ENCODE measurements at places on chromosomes 11 and 22.
A peak's percentile ranks its signal among the peaks of the same experiment; 100 is the strongest.

DNA sequence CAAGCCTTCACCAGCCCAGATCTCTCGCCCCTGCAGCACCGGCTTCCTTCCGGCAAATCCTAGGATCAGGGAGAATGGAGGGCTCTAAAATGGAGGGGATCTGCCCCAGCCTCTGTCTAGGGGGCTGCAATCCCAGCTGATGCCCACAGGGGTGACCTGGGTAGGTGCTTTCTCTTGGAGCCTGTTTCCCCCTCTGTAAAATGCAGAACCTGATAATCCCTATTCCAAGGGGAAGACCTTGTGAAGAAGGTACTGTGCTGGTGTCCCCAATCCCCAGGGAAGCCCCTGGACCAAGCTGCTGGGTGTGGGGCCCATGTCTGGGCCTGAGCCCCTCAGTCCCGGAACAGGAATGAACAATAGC is 2.8 kb downstream of the EMID1 start:
- DNase-seq, result no peak

DNA sequence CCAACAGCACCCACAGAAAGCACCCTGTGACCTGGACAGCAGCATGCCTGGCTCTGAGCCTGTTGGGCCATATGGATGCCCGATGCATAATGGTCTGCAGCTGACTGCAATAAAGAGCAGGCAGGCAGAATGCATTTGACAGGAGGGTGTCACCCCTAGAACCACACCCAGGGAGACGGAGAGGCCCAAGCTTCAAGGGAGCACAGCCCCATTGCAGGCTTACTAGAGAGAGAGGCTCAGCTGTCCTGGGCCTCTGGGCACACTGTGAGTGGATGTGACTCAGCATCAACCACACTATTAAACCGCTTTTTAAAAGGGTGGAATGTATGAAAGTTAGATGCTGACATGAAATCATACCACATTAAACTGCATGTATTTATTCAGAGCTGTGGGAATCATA is 365.3 kb downstream of the CTTN start:
- DNase-seq, result no peak

DNA sequence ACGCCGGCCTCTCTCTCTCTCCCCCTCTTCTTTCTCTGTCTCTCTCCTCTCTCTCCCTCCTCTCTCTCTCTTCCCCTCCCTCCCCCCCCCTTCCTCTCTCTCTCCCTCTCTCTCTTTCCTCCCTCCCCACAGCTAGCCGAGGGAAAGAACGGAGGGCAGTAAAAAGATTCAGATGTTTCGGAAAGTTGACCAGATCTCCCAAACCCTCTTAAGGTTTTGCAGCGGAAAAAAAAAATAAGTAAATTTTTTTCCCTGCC is 195 bp upstream of the ALX4 start:
- DNase-seq, result no peak

- DNase-seq, result no peak
These were observed 65.5 kb upstream of the ARFGAP3 start for GRCh38 chr22:42922374-42923191.

GRCh38 chr11:35978183-35978582 is 34.3 kb downstream of the LDLRAD3 start:
- DNase-seq, result no peak

GRCh38 chr11:113384551-113384950 is 3.0 kb upstream of the ANKK1 start:
- DNase-seq, result no peak

- no peak for DNase-seq
These were observed 45.0 kb upstream of the MPPED2 start for GRCh38 chr11:30631148-30631547.

DNA sequence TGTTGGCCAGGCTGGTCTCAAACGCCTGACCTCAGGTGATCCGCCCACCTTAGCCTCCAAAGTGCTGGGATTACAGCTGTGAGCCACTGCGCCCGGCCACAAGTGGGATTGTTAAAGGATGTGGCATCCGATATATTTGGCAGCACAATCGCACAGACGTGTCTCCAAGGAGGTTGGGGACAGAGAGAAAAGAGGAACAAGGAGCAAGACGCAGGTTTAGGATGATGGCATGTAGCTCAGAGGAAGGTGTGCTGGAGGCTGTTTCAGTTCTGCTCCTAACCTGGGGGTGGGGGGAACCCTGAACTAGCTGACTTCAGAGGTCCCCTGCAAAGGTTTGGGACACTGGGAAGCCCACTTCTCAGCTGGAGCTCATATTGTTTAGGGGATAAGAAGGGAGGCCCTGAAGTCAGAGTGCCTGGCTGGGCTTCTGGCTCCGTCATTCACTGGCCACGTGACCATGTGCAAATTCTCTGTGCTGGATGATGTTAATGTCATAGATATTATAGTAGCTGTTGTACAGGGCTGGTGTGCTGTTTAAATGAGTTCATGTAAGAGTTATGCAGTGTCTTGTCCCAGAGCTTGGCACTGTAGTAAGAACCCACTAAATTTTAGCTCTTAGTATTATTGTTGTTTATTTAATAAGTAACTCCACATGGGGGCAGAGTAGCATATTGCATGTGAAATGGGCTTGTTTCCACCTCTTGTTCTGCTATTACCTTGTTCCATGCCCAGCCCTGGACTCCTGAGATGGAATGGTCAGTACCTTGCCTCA is 129.7 kb downstream of the ST3GAL4 start:
- no peak for DNase-seq

- DNase-seq, result no peak
These were observed 124.3 kb upstream of the TTC12 start for GRCh38 chr11:113189909-113190667.

DNA sequence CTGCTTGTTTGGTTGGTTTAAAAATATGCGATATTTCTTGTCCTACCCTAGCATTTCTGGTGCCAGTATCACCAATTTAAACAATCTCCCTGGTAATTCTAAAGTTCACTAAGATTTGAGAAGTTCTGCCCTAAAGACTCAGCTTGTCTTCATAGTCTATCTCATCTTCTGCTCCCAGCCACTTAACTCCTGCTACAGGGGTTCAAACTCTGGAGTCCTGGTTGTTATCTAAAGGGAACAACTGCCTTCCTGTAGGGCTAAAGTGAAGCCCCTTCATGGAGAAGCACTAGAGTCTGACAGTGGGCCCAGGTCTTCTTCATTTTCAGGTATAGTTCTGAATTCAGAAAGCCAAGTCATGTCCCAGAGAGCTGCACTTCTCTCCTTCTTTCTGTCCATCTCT is 73.2 kb downstream of the CTNND1 start:
- no peak for DNase-seq

DNA sequence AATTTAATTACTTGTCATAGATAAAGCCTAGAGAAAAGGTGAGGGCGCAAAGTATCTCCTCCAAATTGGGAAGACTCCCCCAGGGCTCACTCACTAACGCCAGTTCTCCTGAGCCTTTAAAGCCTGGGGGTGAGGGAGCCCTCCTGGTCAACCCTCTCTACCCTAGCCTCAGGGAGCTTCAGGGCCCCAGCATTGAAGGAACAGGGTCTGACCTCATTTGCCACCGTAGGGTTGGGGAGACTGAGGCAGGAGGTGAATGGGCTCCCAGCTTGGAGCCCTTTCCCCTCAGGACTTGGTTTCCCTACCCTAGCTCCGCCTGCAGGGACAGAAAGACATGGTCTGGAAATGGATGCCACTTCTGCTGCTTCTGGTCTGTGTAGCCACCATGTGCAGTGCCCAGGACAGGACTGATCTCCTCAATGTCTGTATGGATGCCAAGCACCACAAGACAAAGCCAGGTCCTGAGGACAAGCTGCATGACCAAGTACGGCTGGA is 1.7 kb downstream of the FOLR2 start:
- no peak for DNase-seq

- no peak for DNase-seq
These were observed 2.9 kb upstream of the ENTHD1 start for GRCh38 chr22:39896313-39896996.

DNA sequence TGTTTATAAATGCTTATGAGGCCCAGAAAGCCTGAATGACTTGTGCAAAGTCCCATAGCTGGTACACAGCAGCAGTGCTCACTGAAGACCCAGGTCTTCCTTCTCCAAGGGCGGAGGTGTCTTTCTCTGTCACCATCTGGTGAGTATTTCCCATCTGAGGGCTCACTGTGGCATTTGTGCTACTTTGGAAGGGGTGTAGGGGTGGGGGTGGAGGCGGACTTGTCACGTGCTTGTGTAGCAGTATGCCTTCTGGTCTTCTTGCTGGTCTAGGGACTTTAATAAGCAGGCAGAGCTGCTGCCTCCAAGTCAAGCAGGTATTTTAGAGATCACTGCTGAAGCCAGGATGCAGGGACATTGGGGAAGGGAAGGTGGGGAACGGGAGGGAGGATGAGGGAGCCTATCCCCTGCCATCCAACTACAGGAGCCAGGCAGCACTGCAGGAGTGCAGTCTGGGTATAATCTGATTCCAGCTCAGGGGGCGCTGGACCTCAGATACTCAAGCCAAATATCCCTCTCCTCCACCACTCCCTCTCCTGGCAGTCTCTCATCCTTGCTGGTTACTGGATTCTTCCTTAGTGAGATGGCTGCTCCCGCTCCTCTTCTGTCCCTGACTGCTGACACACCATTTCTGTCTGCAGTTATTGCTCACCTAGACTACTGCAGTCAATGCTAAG is 3.4 kb downstream of the ABCC8 start:
- no peak for DNase-seq

GRCh38 chr11:121012091-121012490 is 11.8 kb upstream of the TBCEL start:
- no peak for DNase-seq

DNA sequence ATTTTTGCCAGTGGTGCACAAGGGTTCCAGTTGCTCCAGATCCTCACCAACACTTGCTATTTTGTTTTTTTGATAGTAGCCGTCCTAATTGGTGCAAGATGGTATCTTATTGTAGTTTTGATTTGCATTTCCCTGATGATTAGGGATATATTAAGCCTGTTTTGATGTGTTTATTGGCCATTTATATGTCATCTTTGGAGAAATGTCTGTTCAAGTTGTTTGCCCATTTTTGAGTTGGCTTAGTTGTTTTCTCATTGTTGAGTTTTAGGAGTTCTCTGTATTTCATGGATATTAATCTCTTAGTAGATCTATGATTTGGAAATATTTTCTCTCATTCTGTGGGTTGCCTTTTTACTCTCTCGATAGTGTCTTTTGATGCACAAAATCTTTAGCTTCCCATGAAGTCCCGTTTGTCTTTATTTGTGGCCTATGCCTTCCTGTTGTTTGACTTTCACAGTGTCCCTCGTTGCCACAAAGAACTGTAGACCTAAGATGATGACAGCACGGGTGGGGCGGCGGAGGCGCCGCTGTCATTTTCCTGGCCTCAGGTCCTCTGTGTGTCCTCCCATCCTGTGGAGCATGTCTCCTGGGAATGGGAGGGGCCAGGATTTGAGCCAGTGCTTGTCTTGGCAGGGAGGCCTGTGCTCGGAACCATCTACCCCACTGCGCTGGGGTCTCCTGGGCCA is 33.5 kb downstream of the LRP5 start:
- no peak for DNase-seq

DNA sequence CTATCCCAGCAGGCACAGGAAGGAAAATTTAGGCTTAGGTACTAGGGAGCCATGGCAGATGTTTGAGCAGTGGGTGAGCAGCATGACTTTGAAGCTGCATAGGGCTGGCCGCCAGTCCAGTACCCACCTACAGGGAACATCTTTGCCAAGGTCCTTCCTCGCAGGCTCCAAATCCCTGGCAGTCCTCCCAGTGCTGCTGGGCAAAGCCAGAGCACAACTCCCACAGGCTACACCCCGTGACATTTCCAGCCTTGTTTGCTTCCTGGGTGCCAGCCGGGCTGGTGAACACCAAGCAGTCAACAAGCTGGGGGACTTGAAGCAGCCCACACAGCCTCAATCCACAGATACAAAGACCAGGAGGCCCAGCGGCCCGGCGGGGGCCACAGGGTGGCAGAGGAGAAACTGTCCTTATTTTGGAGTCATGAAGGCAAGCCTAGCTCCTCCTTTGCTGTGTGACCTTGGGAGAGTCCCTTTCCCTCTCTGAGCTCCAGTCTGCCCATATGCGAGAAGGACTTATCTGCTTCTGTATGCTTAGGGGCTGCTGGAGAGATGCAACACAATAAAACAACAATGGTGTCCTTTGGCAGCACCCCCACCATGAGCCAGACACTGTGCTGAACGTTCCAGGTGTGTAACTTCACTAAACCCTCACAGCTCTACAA is 28.0 kb downstream of the TPST2 start:
- DNase-seq, result no peak

GRCh38 chr11:83157594-83158356 is 844 bp downstream of the PCF11 start:
- DNase-seq, result peak; percentile 46

DNA sequence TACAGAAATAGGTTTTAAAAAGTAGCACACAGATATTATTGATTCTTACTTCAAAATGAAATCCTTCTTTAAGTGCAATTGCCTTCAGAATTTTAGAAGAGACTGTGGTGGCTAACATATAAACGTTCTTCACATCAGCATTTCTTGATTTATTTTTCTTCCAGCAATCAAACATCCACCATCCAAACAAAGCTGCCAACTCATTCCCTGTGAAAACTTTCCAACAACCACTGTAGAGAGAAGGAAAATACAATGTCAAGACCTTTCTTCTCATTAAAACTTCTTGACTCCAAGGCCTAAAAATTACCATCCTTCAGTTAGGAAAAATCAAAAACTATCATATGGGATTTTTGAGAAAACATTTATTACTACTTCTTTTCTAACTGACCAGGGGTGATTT is 34.0 kb upstream of the P4HA3 start:
- no peak for DNase-seq

DNA sequence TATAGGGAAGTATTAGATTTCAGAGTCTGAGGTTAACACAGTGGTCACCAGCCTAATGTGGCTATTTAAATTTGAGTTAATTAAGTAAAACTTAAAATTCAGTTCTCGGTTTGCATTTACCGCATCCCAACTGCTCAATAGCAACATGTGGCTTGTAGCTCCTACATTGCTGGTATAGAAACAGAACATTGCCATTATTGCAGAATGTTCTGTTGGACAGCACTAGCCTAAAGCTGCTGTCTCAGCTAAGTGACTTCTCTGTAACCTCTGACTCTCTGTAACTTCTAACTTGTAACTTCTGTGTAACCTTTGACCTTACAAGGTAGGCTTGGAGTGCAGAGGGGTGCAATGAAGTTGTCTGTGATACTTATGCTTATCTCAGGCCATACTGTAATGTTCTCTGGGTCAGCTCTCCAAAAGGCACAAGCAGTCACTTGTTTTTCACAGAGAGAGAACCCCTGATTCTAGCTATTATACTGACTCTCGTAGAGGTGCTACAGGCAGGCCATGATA is 78.7 kb downstream of the ZNRF3 start:
- no peak for DNase-seq

DNA sequence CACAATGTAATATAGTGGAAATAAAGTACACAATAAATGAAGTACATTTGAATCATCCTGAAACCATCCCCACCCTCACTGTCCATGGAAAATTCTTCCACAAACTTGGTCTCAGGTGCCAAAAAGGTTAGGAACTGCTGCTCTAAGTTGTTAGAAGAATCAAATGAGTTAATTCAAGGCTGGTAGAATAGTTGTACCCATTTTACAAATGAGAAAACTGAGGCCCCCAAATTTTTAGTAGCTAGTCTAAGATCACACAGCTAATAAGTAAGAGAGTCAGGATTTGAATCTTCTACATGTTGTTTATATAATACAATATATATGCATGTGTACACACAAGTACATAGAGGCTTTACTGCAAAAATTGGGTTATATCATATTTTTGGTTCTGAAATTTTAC is 43.1 kb downstream of the MIAT start:
- no peak for DNase-seq

- DNase-seq, result no peak
These were observed 26.0 kb upstream of the LRRC10B start for GRCh38 chr11:61482513-61482912.

- no peak for DNase-seq
These were observed 239.5 kb downstream of the NTM start for GRCh38 chr11:131609921-131610320.

- no peak for DNase-seq
These were observed 113.7 kb downstream of the FEZ1 start for GRCh38 chr11:125382314-125382791.
